ENCODE measurements at places on chromosomes 11 and 22.

- DNase-seq = no peak
Observed at GRCh38 chr22:37295213-37295886, 13.0 kb downstream of the CYTH4 start.

- DNase-seq = peak; percentile 60
Observed at GRCh38 chr11:61974766-61975631, 7.6 kb upstream of the FTH1 start.

DNA sequence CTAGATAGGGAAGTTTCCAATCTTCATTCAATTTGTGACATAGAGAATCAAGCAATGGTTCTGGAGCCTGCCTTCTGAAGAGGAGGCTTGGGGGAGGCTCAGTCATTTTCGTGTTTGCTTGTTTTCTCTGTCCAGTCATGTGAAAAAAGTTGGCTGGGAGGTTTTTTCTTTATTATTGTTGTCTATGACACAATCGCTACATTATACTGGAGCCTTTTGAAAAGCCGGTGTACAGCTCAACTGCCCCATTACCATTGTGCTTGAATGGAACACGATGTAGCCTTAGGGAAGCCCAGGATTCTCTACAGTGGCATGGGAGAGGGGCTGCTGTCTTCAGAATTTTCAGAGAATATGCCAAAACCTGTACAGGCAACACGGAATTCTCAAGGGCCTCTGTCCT lies 57.9 kb upstream of the NCAM1 start:
- no peak for DNase-seq

- DNase-seq = no peak
Observed at GRCh38 chr11:123238297-123238696, 43.2 kb upstream of the CLMP start.

- no peak for DNase-seq
Observed at GRCh38 chr11:32259641-32260081, 168.8 kb downstream of the RCN1 start.

GRCh38 chr11:1654388-1655167 lies 25.0 kb downstream of the KRTAP5-5 start:
- DNase-seq = no peak

Data from DMS53 (cell line).